ENCODE measurements at places on chromosomes 5 and 9.
A peak's percentile ranks its signal among the peaks of the same experiment; 100 is the strongest.

DNA sequence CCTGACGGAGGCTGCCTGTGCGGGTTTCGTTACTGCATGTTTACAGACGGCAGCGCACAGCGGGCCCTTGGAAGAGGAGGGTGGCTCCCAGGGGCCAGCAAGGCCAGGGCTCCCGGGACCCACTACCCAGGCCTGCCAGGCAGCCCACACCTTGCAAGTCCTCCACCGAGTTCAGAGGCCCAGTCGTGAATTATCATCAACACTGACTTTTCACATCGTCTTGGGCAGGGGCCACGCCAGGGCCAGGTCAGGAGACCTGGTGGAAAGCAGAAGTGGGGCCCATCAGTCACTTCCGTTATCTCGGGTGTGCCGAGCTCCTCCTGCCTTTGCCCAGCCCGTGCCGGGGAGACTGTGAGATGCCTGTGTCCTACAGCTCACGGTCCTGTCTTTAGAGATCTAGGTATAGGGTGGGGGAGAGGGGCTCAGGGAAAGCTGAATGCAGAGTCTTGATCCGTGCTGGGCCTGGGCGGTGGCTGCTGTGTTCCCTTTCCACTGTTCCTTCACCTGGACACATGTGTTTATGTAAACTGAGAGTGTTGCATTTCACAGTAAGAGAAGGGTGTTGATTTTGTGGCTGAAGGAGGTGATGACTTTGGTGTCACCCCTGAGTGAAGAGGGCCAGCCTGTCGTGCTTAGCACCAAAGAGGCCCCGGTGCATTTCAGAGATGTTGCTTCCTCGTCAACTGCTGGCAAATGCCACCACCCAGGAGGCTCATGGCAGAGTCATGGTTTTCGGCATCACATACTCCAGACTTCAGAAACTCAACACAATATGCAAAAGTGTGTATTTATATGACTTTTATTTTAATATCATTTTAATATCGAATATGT lies 175.2 kb downstream of the GAPVD1 start:
- DNase-seq, result no peak

- no peak for DNase-seq
Observed at GRCh38 chr9:11992866-11993265, 700.3 kb upstream of the TYRP1 start.

GRCh38 chr5:13478831-13479465 lies 465.5 kb downstream of the DNAH5 start:
- DNase-seq, result no peak

- DNase-seq, result no peak
Observed at GRCh38 chr5:102596113-102596512, 97.3 kb upstream of the SLCO6A1 start.

DNA sequence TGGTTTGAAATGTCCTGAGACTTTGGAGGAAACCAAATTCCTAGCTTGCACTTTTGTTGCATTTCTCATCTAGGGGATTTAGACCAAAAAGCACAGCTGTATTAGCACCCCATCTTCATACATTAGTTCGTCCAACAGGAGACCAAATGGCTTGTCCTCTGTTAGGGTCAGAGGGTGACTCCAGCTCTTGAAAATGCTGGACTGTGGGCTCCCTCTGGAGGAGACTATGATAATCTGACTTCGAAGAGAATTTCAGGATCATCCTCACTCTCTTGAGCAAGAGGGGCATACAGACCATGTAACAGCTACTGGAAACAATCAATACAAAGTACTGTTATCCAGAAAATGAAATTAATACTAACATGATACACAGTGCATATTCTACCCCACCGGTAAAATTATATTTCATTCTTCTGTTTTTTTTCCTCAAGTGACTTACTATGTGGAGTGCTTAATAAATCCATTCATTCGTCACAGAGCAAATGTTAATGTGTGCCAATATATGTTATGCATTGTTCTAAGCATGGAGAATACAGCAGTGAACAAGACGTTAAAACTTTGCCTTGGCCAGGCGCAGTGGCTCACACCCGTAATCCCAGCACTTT lies 63.7 kb upstream of the PPP2CA start:
- peak; percentile 43 for DNase-seq

- no peak for DNase-seq
Observed at GRCh38 chr9:76218886-76219445, 175.3 kb downstream of the RFK start.

- no peak for DNase-seq
Observed at GRCh38 chr9:7338586-7339281, 460.8 kb downstream of the DMAC1 start.

DNA sequence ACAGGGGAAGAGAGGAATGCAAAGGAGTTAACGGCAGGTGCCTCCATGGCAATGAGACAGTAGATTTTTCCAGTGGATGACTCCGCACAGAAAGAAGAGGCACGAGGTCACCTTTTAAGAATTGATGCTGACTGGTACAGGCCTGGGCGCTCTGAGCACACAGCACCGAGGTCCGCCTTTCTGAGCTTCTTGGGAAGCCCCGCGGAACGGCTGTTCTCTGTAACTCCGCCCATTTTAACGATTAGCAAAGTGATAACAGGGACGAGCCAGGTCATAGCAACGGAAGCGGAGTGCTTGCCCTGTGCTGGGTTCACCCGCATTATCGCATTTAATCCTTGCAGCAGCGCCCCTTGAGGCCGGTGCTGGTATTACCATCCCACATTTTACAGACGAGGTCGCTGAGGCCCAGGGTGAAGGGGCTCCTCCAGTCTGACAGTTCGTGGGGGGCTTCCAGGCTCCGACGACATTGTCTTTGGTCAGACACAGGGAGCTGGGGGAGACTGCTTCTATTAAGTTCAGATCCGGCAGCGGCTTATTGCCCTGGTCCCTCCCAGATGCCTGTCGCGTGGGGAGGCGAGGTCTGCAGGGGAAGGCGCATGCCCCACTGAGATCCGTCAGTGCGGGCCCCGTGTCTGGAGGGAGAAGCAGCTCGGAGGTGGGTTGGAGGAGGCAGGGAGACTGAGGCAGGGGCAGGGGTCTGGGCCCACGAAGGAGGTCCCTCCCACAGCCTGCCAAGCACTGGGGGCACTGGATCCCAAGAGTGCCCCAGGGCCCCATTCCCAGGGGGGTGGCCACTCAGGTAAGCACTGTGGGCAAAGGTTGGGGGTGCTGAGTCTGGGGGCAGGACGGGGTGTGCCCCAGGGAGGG lies 22.3 kb upstream of the HMCN2 start:
- peak; percentile 60 for DNase-seq
